Naive thymus-derived CD4-positive, alpha-beta T cell (primary cell): ENCODE measurements at places on chromosomes 13 and 19. TPM values are rescaled to one million over a fixed set of nuclear protein-coding genes. Genes with fewer than 3 reads are reported as not detected.

DNA sequence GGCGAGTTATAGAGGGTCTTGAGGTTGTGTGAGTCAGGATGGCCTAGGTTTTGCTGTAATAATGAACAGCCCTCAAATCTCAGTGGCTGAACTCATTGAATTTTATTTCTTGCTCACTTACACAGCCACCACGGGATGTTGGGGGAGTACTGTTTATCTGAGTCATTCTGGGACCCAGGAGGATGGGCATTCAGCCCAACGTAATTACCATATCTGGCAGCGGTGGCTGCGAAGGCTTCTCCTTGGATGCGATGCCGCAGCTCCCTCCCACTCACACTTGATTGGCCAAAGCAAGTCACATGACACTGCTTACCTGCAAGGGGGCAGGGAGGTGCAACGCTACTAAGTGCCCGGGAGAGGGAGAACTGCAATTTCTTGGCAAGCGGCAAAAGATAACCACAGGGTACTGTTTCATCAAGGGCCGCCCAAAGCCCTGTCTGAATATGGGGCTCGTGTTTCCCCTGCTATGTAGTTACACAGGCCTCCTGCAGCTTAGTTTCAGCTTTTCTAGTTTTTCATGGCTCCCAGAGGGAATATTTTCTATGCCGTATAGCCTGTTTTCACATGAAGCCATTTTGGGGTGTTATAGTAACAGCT lies 19.9 kb downstream of the ZSWIM9 start:
- DNase-seq = no peak

- DNase-seq = peak; percentile 2
These were observed 302.1 kb downstream of the ENOX1 start for GRCh38 chr13:43484432-43485225.

DNA sequence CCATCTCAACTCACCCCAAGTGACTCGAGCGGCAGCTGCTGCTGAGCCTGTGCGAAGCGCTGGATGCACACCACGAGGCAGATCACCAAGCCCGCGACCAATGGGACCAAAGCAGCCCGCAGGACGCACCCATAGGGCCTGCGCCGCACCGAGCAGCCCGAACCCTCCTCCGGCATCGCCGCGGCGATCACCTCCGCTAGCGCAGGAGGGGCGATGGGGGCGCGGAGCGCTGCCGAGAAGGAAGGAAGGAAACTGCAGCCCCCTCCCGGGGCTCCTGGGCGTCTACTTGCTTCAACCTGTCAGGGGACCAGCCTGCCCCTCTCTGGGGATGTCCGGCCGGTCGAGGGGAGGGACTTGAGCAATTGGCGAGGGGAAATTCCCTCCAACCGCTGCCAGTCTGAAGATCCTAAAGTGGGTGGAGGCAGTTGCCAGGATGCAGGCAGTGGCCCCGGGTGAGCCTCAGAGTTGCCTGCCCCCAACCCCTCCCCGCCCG lies at the start of gene CD70:
Gene CD70 (minus strand): TSS at position 324 of the 493 bp plus-strand sequence. CDS start 148 bp downstream, at position 176.
- no peak for DNase-seq

DNA sequence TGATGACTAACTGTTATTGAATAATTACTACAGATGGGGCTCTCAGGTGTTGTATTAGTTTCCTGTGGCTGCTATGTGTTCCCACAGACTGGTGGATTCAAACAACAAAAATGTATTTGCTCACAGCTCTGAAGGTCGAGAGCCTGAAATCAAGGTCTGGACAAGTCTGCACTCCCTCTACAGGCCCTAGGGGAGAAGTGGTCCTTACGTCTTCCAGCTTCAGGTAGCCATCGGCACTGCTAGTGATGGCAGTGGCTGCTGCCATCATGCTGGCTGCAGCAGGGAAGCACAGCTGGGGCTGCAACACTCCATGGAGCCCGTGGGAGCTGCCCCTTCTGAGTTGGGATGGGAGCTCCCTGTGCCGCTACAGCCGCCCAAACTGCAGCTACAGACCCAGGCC lies 1.9 kb downstream of the TEX26 start:
- DNase-seq = no peak

GRCh38 chr19:56112313-56112709 lies 8.8 kb downstream of the ZNF787 start:
- no peak for DNase-seq

RASIP1 gene
- polyA plus RNA-seq = 0.65 TPM

HPN gene
- polyA plus RNA-seq = not detected

LRCH1 gene
- 4.1 TPM for polyA plus RNA-seq

SPACA4 gene
- not detected for polyA plus RNA-seq

ZNF382 gene
- 10.3 TPM for polyA plus RNA-seq
